ENCODE measurements at places on chromosomes 3 and 15.
A peak's percentile ranks its signal among the peaks of the same experiment; 100 is the strongest.

GRCh38 chr3:165669504-165669903 is 167.7 kb downstream of the BCHE start:
- no peak for DNase-seq

GRCh38 chr3:159266779-159267178 is 464.9 kb downstream of the MFSD1 start:
- no peak for DNase-seq

GRCh38 chr3:181694805-181695660 is 16.7 kb upstream of the SOX2 start:
- no peak for DNase-seq

GRCh38 chr3:170513642-170514041 is 72.2 kb downstream of the SLC7A14 start:
- DNase-seq: no peak

DNA sequence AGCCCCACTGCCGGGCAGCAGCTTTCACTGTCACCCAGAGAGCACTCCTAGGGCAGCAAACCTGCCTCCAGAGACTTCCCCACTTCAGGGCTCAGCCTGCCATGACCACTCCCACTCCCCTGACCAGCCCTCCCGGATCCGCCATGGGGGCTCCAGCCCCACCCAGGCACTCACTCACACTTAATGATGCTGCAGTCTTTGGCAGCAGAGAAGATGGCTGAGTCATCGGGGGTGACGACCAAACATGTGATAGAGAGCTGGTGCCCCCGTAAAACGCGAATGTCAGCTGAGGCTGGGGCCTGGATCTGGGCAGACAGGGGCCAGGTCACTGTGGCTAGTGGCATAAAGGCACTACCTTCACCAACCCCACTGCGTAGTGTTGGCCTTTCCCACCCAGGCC is 4.7 kb downstream of the RRP9 start:
- DNase-seq: no peak

GRCh38 chr3:34106879-34107278 is 308.4 kb downstream of the PDCD6IP start:
- peak; percentile 1 for DNase-seq

DNA sequence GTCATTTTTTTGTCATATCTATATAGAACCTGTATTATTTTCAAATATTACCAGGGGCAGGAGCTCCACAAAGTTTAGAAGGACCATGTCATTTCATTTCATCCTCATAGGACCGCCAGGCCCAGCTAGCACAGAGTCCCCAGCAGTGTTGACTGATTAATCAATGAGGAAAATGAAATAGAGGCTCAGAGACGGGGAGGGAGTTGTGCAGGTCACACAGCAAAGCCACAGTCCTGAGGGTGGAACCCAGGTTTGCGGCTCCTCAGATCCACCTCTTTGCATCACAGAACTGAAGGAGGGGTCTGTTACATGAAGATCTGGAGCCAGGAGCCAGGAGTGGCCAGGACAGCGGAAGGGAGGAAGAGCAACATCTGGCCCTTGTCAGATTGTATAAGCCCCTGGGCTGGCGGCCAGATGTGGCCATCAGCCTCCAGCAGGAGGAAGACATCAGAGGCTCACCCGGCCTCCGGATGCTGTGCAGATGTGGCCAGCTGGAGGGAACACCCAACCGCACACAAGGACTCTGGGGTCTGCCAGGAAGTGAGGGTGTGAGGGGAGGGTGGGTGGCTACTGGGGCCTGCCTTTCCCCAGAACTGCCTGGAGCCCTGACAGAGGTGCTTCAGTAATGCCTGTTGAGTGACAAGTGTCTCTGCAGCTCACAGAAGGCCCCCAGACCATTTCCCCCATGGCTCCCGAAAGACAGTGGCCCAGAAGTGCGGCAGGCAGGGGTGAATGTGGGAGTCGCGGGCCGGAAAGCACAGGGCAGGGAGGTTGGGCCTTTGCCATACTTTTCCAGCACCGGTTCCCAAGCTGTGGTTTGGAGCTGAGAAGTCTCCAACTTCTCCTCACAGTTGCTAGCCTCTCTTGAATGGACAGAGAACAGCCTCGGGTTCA is 21.3 kb downstream of the EFCC1 start:
- DNase-seq: no peak

- DNase-seq: peak; percentile 68
Observed at GRCh38 chr15:66862940-66863335, 160.9 kb downstream of the SMAD6 start.

DNA sequence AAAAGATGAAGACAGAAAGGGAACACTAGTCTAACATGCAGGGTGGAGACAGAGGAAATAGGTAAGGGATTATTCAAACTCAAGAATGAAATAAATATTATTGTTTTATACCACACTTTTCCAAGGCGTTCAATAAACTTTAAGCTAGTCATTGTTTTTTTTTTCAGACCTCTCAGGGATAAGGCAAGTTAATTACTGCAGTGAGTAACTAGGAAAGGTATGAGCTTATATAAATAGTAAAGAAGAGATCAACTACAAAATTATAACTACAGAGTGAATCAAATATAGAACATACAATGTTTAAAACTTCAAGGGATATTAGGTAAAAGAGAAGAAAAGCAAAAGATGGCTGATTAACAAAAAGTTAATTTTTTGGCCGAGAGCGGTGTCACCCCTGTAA is 31.5 kb upstream of the XXYLT1 start:
- DNase-seq: no peak

DNA sequence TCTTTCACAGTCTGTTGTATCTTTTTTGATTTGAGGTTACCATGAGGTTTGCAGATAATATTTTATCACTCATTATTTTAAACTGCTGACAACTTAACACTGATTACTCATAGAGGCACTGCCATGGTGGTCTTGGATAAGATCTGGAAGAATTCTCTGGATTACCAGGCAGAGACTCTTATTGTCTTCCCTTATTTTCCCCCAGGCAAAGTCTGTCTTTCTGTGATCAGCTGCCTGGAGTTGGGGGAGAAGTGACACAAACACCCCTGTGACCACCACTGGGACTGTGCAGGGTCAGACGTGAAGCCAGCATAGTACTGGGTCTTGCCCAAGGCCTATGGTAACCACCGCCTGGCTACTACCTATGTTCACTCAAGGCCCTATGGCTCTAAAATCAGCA is 4.7 kb downstream of the PATL2 start:
- DNase-seq: no peak

- no peak for DNase-seq
Observed at GRCh38 chr15:90478846-90479481, 50.8 kb upstream of the CRTC3 start.

DNA sequence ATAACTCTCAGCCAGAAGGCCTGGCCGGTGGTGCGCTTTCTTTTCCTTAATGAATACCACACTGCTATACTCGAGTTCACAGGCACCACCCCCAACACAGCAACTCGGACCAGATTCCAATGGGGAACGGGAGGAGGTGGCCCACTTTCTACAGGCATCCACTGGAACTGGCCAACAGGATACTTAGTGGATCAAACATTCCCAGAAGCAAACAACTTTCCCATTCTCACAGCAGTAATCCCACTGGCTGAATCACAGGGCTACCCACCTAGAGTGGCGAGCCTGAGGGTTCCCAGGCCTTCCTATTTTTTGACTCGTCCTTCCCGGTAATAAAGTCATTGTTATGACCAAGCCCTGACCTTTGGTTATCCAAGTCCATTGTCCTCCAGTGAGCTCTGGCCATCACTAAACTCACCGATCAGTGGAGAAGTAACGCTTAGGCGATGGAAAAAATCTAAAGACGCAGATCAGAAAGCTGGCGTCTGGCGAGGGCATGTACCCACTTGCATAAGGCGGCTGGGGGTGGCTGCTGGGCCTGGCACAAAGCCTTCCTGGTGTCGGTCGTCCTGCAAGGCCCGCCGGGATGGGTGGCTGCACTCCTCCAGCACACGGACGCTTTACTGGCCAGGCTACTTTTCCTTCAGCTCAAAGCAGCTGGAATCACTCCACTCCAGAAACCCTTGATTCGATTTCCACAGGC is 1.2 kb downstream of the EOGT start:
- no peak for DNase-seq

- no peak for DNase-seq
Observed at GRCh38 chr15:80660119-80660518, 35.0 kb upstream of the ABHD17C start.

DNA sequence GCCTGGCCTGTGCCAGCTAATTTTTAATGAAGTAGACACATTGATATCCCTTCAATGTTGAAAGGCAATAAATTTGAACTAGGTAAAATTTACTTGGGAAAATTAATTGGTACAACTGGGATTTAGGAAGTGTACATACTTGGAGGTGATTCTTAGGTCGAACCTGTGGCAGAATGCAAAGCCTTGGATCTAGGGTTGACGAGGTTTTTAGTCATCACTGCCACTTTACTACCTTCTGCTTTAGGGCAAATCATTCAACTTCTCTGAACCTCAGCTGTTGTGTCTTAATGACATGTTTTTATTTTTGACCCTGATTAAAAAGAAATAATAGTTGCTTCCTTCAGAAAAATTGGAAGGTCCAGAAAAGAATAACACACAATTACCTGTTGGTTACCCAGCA is 2.5 kb downstream of the APPL1 start:
- DNase-seq: no peak

All from stimulated activated CD4-positive, alpha-beta T cell treated with anti-CD3 and anti-CD28 coated beads, TNF-alpha, amount 100 ng/mL, for 48 hours (primary cell).